ENCODE measurements at places on chromosomes 12 and 14.

DNA sequence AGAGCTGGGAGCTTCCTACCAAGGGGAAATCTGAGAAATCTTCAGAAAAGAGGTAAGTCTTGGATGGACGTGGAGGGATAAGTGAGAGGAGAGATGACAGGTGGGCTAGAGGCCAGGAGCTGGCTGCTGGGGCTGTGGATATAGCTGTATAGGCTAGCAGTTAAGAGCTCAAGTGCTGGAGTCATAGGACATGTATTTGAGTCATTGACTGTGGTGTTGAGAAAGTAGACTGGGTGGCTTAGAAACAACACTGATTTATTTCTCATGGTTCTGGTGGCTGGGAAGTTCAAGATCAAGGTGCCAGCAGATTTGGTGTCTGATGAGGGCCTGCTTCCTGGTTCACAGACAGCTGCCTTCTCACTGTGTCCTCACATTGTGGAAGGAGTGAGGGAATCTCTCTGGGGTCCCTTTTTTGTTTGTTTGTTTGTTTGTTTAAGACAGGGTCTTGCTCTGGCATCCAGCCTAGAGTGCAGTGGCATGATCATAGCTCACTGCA is 151.1 kb upstream of the FUT8 start:
- DNase-seq, result peak; percentile 10

- DNase-seq, result no peak
These were observed 5.6 kb upstream of the PNMA1 start for GRCh38 chr14:73719791-73720190.

DNA sequence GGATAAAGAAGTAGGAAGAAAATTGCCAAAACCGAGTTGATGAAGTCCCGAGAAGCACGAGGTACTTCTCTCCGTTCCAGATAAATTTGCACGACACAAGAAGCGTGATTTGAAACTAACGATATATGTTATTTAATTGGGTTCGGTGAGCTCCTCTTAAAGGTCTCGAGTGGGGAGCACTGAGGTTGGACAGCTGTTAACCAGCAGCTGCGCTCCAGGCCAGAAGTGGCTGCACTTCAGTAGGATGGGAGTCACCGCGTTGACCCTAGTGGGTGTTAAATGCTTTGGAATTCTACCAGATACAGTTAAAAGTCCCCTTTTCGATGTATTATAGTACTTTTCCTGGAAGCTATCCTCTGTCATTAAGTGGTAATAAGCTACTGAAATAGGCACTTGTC is 953 bp upstream of the DCAF5 start:
- DNase-seq, result no peak

GRCh38 chr12:78580296-78580695 is 284.3 kb upstream of the SYT1 start:
- DNase-seq, result no peak

- DNase-seq, result no peak
These were observed 25.0 kb downstream of the IFT81 start for GRCh38 chr12:110149086-110149660.

GRCh38 chr12:71415336-71416231 is 24.0 kb upstream of the LGR5 start:
- DNase-seq, result peak; percentile 41

DNA sequence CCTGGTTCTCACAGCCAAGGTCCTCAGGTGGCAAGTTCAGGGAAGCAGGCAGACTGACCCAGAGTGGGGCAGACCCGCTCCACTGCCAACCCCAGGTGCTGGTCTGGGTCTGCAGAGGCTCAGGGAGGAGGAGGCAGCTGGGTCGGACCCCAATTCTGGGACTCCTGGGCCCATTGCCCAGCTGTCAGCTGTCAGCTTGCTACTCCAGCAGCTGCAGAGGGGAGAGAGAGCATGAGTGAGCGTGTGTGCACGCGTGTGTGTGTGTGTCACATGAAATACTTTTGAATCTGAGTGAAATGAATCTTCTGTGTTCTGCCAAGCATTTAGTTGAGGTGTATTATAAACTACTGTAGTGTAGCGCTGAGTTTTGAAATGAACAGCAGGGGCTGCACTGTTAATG is 30.8 kb downstream of the XRCC3 start:
- DNase-seq, result no peak

- DNase-seq, result no peak
These were observed 166.3 kb upstream of the RTL1 start for GRCh38 chr14:101069666-101070362.

- DNase-seq, result no peak
These were observed 34.4 kb downstream of the PROX2 start for GRCh38 chr14:74841230-74842207.

- no peak for DNase-seq
These were observed 77.1 kb downstream of the KCNMB4 start for GRCh38 chr12:70443062-70443673.

DNA sequence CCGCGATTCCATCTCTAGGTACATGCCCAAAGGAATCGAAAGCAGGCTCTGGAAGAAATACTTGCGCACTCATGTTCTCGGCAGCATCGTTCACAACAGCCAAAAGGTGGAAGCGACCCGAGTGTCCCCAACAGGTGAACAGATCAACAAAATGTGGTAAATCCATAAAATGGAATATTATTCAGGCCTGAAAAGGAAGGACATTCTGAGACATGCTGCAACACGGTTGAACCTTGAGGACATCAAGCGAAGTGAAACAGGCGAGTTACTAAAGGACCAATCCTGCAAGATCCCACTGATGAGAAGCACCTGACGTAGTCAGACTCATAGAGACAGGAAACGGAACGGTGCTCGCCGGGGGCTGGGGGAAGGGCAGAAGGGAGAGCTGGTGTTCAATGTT is 17.5 kb upstream of the DIO3 start:
- no peak for DNase-seq

DNA sequence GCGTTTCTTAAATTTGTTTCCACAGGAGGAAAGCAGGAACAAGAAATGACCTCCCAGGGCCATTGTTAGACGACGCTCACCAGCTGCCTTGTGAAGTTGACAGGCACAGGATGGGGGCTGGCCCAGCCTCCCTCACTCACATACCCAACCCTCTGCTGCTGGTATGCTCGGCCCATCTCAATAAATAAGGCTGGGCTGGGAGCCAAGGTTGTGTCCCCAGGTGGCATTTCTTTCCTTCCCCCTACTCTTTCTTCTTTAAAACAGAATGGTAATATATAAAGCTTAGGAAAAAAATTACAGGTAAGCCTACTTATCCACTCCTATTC is 93.0 kb downstream of the ACTN1 start:
- DNase-seq, result no peak

DNA sequence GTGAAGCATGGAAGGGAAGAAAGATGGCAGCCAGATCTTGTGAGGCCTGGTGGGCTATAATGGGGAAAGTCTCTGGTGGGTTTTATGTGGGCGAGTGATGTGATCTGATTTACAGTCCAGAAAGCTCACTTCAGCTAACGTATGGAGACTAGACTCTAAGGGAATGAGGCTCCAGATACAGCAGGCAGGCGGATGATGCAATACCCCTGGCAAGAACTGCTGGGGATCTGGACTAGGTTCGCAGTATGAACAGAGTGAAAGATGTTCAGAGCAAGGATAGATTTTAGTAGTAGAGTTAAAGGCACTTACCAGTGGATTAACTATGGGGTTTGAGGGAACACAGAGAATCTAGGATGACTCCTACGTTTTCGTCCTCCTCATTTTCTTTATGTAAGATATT is 253.1 kb downstream of the ANO2 start:
- DNase-seq, result no peak

- DNase-seq, result no peak
These were observed 92.9 kb downstream of the SPTSSA start for GRCh38 chr14:34368971-34369647.
